Keratinocyte (primary cell): ENCODE measurements at places on chromosomes 13 and 19. TPM values are rescaled to one million over a fixed set of nuclear protein-coding genes. Genes with fewer than 3 reads are reported as not detected.

LYPD5 gene
- polyA plus RNA-seq: 4.0 to 8.8 TPM (median 4.2 TPM) in 3 replicates

ICAM4 gene
- 0.18 to 0.35 TPM (median 0.25 TPM) in 3 replicates for polyA plus RNA-seq

ZFP14 gene
- 0.62 to 0.96 TPM (median 0.88 TPM) in 3 replicates for polyA plus RNA-seq

SPRYD7 gene
- polyA plus RNA-seq: 6.3 to 11.3 TPM (median 8.9 TPM) in 3 replicates

POSTN gene
- 13.4 to 82.4 TPM (median 31.8 TPM) in 3 replicates for polyA plus RNA-seq

MAP2K2 gene
- 61.8 to 97.9 TPM (median 89.5 TPM) in 3 replicates for polyA plus RNA-seq

PTPRH gene
- 0.06 to 0.17 TPM (median 0.09 TPM) in 3 replicates for polyA plus RNA-seq

TBC1D4 gene
- 14.2 to 18.7 TPM (median 16.6 TPM) in 3 replicates for polyA plus RNA-seq

ZNF626 gene
- polyA plus RNA-seq: 5.0 to 7.8 TPM (median 7.6 TPM) in 3 replicates

FGF22 gene
- 0.05 TPM in 1 of 3 replicates, not detected in the others for polyA plus RNA-seq

SDHAF1 gene
- polyA plus RNA-seq: 7.3 to 11.9 TPM (median 8.0 TPM) in 3 replicates

ZNF497 gene
- polyA plus RNA-seq: 0.29 to 0.72 TPM (median 0.32 TPM) in 3 replicates

PTH2 gene
- polyA plus RNA-seq: not detected in 3 replicates

GJB6 gene
- polyA plus RNA-seq: 6.1 to 13.6 TPM (median 11.2 TPM) in 3 replicates

DCT gene
- 0.04 to 0.08 TPM in 2 of 3 replicates, not detected in the other for polyA plus RNA-seq

FCAR gene
- polyA plus RNA-seq: not detected in 3 replicates

LILRB1 gene
- polyA plus RNA-seq: not detected in 3 replicates

ZNF562 gene
- 13.3 to 21.1 TPM (median 18.6 TPM) in 3 replicates for polyA plus RNA-seq

LGALS14 gene
- polyA plus RNA-seq: not detected in 3 replicates
